ENCODE measurements at places on chromosomes 3 and 15.

DNA sequence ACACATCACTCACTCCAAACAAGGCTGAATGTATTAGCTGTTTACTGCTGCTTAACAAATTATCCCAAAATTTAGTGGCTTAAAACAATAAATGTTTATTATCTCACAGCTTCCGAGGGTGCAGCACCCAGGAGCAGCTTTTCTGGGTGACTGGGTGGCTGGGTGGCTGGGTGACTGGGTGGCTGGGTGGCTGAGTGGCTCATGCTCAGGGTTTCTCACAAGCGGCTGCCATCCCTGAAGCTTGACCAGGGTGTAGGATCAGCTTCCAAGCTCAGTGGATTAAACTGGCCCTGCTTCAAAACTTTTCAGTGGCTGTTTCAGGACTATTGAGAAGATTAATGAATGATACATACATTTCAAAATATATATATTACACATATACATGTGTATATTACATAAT is 2.3 kb upstream of the CYP11A1 start:
- DNase-seq: no peak

- no peak for DNase-seq
These were observed 554.8 kb upstream of the CBLB start for GRCh38 chr3:106423321-106424225.

- no peak for DNase-seq
These were observed 1038.8 kb upstream of the EPHA6 start for GRCh38 chr3:95775486-95776094.

GRCh38 chr3:17038900-17039553 is 154.3 kb downstream of the PLCL2 start:
- no peak for DNase-seq

- DNase-seq: no peak
These were observed 29.2 kb downstream of the SLC6A11 start for GRCh38 chr3:10845001-10845761.

DNA sequence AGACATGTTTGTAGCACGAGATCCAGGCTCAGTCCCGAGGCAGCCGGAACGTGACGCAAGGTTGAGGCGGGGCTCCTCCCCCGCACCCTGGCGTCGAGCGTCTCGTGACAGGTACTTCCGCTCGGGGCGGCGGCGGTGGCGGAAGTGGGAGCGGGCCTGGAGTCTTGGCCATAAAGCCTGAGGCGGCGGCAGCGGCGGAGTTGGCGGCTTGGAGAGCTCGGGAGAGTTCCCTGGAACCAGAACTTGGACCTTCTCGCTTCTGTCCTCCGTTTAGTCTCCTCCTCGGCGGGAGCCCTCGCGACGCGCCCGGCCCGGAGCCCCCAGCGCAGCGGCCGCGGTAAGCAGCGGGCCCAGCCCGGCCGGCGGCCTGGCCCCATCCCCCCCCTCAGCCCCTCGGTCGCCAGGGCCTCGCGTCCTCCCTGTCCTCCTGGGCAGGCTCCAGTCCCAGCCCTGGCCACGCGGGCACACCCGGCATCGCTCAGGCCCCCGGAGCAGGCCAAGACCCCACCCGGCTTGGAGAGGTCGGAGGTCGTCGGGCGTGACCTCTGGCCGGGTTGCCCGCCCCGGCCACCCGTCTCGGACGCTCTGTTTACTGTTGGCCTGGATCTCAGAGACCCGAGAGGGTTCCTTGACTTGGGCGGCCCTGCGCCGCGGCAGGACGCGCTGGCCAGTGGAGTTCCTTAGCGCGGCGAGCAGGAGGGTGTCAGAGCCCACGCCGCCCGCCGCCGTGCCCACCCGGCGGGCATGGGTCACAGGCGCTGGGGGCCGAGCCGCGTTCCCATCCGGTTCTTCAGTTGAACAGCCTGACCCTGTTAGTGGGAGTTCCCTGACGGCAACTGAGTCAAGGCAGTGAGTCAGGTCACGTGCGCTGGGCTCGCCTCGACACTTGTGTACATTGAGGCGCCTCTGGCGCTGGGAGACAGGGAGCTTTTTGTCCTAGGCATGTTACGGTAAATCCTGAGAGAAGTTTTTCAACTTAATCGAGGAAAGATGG is at the start of gene RAB7A:
RAB7A (plus strand) TSS at position 161 of the 994 bp plus-strand sequence. CDS start 69,185 bp downstream, outside the sequence.
- peak; percentile 94 for DNase-seq

DNA sequence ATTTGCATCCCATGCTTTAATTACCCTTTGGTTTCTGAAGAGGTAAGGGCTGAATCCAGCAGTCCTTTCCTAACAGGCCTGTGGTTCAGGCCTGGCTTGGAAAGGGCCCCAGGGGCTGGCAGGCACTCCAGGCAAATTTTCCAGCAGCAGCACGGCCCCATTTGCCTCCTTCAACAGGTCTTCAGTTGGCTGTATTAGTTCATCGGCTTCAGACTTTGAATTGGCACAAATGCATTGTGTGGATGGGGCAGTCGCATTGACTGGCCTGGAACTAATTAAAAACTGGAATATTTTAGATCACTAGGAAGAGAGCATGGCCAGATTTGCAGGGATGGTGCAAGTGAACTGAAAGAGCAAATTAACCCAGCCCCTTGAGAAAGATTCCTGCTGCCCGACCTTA is 207.8 kb upstream of the MCTP2 start:
- no peak for DNase-seq

DNA sequence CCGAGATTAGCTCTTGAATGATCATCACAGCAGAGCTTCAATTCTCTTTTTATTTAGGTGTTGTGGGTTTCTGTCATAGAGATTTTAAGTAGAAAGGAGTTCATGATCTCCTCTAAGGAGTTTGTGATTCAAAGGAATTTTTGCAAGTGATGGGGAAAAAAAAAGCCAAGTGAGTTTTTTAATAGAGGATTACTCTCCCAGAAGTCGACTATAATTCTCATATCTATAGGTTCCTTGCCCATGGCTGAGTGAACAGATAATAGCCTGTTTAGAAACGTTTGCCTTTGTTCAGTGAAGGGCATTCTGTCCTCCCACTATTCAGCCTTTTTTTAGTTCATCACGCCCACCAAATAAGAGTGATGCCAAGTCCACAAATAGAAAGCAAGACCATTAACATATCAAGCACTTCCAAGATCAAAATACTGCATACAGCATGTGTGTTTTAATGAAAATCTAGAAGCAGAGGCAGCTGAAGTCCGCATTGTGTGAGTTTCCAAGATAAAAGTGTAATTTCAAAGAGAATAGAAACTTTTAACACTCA is 398.4 kb upstream of the CNTN3 start:
- no peak for DNase-seq

DNA sequence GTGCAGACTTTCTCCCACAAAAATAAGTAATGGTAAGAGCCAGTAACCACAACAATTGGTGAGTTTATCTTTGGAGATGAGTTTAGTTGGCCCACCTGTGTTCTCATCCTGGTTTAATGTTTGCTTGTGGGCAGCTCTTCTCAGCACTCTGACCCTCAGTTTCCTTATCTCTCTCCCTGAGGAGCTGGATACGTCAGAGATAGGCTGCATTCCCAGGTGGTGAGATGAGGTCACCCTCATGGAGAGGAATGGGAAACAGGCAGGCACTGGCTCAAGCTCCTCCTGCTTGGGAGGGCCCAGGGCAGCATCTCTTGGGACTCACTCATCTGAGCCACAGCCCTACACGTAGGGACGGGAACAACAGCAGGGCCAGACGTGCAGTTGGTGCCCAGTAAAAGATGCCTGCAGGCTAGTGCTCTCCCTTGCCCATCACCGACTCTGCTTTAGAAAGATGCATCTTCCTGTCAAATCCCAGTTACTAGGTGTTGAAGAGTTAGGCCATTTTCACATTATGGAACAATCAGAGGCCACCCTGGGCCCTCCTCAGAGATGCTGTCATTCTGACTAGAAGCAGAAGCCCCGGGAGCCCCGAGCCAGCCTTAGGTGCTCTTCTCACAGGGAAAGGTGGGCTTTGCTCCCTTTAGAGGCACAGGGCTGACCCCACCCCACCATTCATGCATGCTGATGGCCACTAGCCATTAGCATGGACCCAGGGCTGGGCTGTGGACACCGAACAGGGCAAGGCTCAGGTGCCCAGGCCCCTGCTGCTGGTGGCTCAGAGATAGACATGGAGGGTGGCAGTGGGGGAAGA is 59.7 kb downstream of the GRIP2 start:
- no peak for DNase-seq

- no peak for DNase-seq
These were observed 28.6 kb downstream of the GALNT15 start for GRCh38 chr3:16203031-16203430.

DNA sequence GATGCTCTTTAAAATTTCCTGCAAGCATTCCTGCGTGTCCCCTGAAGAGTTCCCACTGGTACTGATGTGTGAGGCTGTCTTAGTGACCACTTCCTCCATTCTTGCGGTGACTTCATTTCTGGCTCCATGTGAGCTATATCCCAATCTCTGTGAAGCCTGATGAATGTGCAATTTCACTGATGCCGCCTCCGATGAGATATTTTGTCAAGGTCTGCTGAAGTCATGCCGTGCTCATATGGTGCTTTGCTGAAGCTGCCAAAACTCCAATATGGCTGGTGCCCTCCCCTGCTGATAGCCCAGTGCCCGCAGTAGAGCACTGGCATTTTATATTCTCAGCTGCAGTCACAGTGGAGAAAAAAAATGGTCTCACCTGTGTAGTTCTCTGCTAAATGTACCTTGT is 271.5 kb downstream of the EFHB start:
- no peak for DNase-seq

DNA sequence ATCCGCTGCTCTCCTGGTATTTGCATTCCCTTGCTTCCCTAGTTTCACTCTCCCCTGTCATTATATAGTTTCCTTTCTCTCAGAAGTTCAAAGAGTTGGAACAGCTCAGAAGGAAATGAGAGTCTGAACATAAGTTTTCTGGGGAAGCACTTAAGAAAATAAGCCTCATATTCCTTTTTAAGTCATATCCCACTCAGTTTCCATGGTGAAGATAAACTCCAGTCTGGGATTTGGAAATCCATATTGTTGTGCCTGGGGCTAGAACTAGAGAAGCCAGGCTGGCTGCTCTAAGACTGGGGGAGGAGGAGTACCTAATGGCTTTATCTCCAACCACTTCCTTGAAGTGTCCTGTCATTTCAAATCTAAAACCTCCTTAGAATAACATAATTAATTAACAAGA is 134.2 kb upstream of the ALCAM start:
- no peak for DNase-seq

DNA sequence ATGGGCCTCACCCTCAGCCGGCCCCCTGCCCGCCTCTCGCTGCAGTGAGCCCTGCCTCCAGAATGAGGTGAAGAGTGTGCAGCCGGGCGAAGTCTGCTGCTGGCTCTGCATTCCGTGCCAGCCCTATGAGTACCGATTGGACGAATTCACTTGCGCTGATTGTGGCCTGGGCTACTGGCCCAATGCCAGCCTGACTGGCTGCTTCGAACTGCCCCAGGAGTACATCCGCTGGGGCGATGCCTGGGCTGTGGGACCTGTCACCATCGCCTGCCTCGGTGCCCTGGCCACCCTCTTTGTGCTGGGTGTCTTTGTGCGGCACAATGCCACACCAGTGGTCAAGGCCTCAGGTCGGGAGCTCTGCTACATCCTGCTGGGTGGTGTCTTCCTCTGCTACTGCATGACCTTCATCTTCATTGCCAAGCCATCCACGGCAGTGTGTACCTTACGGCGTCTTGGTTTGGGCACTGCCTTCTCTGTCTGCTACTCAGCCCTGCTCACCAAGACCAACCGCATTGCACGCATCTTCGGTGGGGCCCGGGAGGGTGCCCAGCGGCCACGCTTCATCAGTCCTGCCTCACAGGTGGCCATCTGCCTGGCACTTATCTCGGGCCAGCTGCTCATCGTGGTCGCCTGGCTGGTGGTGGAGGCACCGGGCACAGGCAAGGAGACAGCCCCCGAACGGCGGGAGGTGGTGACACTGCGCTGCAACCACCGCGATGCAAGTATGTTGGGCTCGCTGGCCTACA is 8.5 kb downstream of the GRM2 start:
- no peak for DNase-seq

DNA sequence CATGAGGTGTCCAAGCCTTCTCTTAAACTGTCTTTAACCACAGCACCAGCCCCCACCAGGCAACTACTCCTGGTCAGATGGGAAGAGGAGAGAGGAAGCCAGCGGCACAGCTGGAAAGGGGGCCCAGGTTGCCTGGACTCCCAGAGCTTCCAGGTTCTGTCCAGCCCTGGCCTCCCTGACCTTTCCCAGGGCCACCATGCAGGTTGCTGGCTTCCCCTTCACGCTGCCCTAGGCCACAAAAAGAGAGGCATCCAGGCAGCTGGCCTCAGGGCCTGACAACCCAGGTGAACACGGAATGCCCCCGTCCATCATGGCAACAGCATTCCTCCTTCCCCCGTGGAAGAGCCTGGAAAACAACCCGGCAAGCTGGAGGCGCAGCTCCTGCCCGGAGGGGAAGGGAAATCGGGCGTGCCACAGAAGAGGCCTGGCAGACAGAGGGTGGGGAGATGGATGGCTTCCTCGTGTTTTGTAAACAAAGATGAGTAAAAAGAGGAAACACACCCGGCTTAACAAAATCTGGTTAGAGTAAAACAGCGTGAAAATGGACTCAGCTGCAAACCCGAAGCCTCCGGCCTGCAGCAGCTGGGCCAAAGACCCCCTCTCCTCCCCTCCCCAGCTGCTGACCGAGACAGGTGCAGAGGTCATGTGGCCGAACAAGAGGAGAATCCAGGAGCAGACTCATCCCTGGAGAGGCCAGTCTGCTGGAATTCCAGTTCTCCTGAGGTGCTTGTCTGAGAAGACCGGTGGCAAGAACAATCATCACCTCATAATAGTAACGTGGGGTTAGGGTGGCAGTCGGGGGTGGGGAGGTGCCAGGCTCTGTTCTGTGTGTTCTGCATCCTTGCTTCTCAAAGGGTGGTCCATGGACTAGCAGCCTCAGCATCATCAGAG is 15.5 kb downstream of the BMF start:
- no peak for DNase-seq

GRCh38 chr3:120488296-120488695 is 37.5 kb upstream of the FSTL1 start:
- DNase-seq: no peak

DNA sequence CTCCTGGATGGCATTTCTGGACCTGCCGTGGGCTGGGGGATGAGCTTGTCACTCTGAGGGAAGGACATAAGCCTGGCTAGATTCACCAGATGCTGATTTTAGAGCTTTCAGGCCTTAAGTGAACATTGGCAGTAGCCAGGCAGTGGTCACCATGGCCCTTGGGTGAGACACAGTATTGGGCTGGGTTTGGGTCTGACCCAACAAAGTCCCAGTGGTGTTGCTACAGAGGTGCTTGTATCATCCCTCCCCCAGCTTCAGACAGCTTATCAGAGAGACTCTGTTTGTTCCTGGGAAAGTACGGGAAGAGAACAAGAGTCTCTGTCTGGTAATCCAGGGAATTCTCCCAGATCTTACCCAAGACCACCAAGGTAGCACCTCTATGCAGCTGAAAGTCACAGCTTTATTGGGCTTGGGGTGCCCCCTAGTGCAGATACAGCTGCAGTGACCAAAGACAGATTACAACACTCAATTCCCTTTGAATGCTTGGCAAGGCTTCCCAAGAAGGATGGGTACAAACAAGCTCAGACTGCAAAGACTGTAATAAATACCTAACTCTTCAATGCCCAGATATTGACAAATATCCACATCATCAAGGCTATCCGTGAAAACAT is 9.8 kb upstream of the RUVBL1 start:
- peak; percentile 7 for DNase-seq

- DNase-seq: no peak
These were observed 20.3 kb downstream of the SHOX2 start for GRCh38 chr3:158085931-158086330.
